ENCODE measurements at places on chromosomes 3 and 15. TPM values are rescaled to one million over a fixed set of nuclear protein-coding genes. Genes with fewer than 3 reads are reported as not detected.

XCR1 gene
- total RNA-seq = 0.05 TPM

GRCh38 chr3:151316267-151316991 is at the start of gene GPR87:
Gene GPR87, minus strand, starts transcription at chr3:151316820. Its CDS starts 16,720 bp downstream, at chr3:151300100.
- H3K4me1 ChIP-seq = peaks cover 18% of the 10 kb centered on the region
- no peaks in the 10 kb centered on the region for H3K36me3 ChIP-seq
- peak within 1 kb of the TSS; percentile 30 for H3K4me3 ChIP-seq
- H3K27ac ChIP-seq = peak within 1 kb of the TSS; percentile 60

ARL6IP5 gene
- 122 TPM for total RNA-seq

DNA sequence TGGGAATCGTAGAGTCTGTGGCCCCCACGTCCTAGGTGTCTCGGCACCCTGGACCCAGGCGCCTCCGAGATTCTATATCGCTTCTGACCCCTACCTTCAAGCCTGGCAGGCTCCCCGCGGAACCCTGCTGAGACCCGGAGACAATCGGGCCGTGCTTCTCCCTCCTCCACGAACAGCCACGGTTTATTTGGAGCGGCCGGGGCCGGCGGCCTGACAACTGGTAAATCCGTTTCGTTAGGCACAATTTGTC is 1.4 kb downstream of the GATA2 start:
- DNase-seq = no peak
- no peaks in the 10 kb centered on the region for H3K36me3 ChIP-seq
- no peak overlapping the region for H3K27ac ChIP-seq
- H3K27me3 ChIP-seq = peaks cover 64% of the 10 kb centered on the region
- no peak overlapping the region for H3K4me3 ChIP-seq

GRCh38 chr15:64991536-64992135 is 1.9 kb upstream of the SPG21 start:
- no peak overlapping the region for H3K27ac ChIP-seq
- peaks cover 14% of the 10 kb centered on the region for H3K36me3 ChIP-seq
- no peak for DNase-seq

CHRNB4 gene
- not detected for total RNA-seq

DNA sequence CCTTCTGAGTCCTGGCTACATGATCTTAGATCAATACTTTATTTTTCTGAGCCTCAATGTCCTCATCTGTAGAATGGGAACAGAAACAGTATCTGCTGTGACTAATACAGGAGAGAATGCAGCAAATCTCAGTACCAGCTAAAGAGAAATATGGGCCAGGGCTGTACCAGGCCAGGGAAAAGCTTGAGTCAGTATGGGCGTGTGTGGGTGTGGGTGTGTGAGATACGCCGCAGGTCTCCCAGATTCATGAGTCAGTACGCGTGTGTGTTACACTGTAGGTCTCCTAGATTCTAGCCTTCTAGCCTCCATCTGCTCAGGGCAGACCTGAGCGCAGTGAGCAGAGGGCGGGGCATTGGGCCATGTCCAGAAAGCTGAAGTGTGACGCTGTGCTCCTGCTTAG is 15.2 kb downstream of the GNAI2 start:
- peaks cover 21% of the 10 kb centered on the region for H3K36me3 ChIP-seq
- H3K27me3 ChIP-seq = no peaks in the 10 kb centered on the region
- peaks cover 24% of the 10 kb centered on the region for H3K4me1 ChIP-seq
- H3K4me3 ChIP-seq = no peak overlapping the region

DNA sequence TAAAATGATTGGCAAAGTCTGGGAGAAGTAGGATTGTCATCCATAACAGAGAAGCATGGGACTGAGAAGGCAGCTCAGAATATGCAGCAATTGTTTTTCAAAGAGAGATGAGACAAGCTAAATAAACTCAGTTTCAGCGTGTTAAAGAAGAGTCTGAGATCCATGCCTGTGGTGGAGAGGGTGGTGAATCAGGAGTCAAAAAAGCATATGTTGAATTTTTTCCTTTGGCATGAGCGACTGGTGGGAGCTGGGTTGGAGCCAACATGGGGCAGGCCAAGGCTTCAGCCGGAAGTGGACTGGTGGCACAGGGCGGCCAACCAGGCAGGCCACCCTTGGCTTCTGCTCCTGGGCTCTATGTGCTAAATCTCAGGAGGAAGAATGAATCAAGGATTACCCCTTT is 102.0 kb downstream of the SST start:
- peaks cover 25% of the 10 kb centered on the region for H3K27me3 ChIP-seq
- H3K4me1 ChIP-seq = no peaks in the 10 kb centered on the region
- no peak overlapping the region for H3K4me3 ChIP-seq
- H3K36me3 ChIP-seq = no peaks in the 10 kb centered on the region
- H3K27ac ChIP-seq = no peak overlapping the region
- DNase-seq = no peak
